ENCODE measurements at places on chromosomes 3 and 15.

- no peak for DNase-seq
These were observed 2.6 kb downstream of the CILP start for GRCh38 chr15:65208647-65209046.

DNA sequence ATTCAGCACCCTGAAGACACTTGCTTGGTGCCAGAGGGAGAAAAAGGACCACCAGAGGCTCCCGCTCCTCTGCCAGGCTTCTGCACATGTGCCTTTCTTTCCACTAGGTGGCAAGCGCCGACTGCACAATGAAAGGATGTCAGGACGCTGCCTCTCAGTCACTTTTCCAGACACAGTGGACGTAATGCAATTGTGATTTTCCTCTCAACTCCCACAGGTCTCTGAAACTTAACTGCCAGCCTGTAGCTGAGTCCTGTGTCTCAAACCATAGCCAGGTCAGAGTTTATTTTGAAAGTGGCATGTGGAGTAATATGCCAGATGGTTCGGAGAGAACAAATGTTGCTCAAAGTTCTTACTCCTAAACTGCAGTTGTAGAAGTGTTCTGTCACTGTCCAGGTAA, 162.9 kb downstream of the ITPR1 start:
- peak; percentile 67 for DNase-seq

GRCh38 chr3:192825657-192826200, 91.9 kb downstream of the MB21D2 start:
- no peak for DNase-seq

- no peak for DNase-seq
These were observed 41.4 kb downstream of the ZPLD1 start for GRCh38 chr3:102476198-102476597.

All from ACHN (cell line).